Spinal cord (tissue), 10 donors: ENCODE measurements at places on chromosomes 3 and 15. TPM values are rescaled to one million over a fixed set of nuclear protein-coding genes. Genes with fewer than 3 reads are reported as not detected.

The CCR8 gene
- not detected for total RNA-seq

The PLA1A gene
- 0.69 TPM for total RNA-seq

The LRRN1 gene
- total RNA-seq, result 57.4 TPM

The RAB7A gene
- total RNA-seq, result 79.1 TPM

The DCP1A gene
- 18.3 TPM for total RNA-seq

The GP9 gene
- 0.72 TPM for total RNA-seq

The GHSR gene
- 0.17 TPM for total RNA-seq

The RHO gene
- total RNA-seq, result not detected

The MELTF gene
- total RNA-seq, result 3.9 TPM

The NKTR gene
- 94.5 TPM for total RNA-seq

The CEMIP gene
- total RNA-seq, result 75.8 TPM

The DUOXA2 gene
- total RNA-seq, result not detected

The SPTBN5 gene
- 0.69 TPM for total RNA-seq

DNA sequence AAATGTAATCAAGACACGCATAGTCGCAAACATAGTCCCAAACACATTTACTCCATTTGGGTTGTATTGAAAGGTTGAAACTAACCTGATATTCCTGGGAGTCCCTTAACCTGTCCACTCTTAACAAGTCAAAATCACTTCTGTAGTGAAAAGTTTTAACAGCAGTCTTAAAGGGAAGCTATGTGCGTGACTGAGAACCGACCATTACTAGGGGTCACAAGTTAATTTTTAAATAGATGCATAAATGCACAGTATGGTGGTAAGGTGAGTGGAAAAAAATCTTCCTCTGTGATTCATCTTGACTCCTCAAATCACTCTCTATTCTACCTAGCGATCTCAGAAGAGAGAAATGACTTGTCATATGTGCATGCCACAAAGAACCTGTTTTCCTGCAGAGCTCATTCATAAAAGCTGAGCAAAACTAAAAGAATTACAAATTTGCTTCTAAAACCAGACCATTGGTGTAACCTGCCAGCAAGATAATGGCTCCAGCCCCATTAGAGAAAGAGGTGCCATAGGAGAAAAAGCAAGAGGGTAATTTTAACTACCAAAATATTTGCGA lies 4.8 kb downstream of the GPR15 start:
- no peak for DNase-seq

- no peak for DNase-seq
Observed at GRCh38 chr3:127604035-127604434, 5.8 kb downstream of the MCM2 start.

- peak; percentile 15 for DNase-seq
Observed at GRCh38 chr15:81531109-81531592, 157.1 kb upstream of the TMC3 start.

DNA sequence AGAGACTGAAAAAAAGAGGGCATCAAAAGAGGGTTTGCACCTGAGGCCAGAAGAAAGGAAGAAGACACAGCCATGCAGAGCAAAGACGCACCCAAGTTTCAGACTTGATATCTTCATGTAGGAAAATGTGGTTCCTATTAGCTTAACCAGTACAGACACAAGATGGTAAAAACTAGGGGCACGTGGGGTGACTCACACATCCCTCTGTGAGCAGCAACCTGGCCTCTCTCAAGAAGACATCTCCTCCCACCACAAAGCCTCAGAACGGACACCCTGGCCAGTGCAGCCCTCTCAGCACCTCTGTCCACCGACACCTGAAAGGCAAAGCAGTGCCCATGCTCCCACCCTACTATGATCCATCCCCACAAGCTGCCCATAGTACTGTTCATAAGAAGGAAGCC lies 33.3 kb downstream of the GLB1 start:
- DNase-seq, result no peak

- no peak for DNase-seq
Observed at GRCh38 chr3:27342267-27342666, 26.9 kb downstream of the NEK10 start.

DNA sequence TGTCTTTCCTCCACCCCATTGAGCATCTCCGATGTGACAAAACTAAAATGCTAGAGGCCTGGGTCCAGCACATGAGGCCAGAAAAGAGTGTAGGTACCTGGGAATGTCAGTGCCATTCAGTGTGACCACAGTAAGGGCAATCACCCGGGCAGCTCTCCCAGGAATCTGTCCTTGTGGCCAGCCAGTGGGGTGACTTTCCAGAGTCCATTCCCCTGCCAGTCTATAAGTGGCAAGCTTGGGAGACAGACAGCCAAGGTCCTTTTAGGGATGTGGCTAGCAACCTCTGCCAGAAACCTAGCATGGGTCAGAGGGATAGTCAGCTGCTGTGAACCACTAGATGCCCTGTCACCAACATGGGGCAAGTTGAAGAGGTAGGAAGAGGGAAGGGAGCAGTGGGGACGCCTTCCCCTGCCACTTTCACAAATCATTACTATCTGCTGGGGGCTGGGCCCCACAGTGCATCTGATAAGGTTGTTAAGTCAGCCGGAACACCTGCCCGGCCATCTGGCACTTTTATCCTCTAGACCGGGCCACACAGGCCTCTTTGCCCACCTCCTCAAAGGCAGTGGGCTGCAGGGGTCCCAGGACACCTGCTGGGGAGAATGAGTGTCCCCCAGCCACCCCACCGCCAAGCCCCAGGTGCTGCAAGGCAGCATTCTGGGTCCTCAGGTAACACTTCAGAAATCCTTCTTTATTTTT lies 24.8 kb upstream of the DET1 start:
- no peak for DNase-seq

- no peak for DNase-seq
Observed at GRCh38 chr3:100059472-100059871, 54.8 kb downstream of the FILIP1L start.

DNA sequence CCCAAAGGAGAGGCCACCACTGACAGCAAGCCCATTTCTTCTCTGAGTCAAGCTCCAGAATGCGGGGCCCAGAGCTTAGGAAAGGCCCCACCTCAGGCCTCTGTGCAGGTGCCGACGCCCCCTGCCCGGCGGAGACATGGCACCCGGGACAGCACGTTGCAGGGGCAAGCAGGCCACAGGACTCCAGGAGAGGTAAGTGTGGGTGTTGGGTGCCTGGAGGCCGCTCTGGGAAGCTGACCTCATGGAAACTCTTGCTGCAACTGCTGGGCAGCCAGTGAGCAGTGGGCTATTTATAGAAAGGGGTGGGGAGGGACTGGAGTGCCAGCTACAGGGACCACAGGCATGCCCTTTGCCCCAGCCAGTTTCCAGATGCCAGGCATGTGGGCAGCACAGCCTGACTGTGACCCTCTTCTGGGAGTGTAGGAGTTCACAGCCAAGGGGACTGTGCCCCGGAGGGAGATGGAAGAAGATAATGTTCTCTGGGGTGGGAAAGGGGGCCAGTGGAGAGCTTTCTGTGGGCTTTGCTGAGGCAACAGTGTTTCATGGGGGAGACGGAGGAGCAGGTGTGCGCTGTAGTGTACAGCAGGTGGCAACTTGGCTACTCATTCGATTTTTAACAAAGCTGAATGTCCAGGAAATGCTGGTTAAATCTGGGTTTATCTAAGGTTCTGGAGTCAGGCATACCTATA lies 23.7 kb downstream of the ALPK3 start:
- no peak for DNase-seq

DNA sequence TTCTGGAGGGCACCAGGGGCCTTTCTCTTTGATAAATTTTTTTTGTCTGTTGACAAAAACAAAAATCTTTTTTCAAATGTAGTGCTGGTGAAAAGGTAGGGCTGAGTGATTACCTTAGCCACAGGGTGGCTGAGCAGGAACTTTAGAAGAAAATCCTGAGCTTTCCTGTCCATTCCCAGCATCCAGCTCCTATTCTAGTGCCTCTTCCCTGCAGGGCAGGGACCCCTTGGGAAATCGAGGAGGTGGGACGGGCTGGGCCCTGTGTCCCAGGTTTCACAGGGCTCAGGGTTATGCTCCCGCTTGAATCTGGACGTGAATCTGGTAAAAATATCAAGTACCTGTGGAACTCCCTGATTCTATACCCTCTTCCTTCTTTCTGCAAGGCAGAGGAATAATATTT lies 31.7 kb downstream of the EDEM1 start:
- no peak for DNase-seq

GRCh38 chr15:63948971-63949370 lies 97.3 kb downstream of the DAPK2 start:
- no peak for DNase-seq

- DNase-seq, result no peak
Observed at GRCh38 chr15:39710681-39711080, 72.0 kb downstream of the FSIP1 start.

DNA sequence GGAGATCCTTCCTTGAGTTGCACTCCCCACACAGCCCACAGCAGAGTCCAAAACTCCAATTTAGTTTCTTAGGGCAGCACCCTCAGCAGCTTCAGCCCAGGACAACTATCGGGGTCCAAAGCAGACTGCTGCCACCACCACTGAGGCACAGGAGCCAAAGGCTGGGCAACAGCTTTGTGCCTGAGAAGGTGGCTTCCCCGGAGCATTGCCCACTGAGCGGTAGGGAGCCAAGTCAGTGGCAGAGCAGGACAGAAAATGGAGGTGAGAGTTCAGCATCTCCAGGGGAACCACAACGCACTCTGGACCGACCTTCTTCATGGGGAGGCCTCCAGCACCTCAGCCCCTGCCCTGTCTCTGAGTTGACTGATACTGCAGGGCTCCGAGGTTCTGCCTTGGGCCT lies 43.4 kb downstream of the CDAN1 start:
- no peak for DNase-seq

GRCh38 chr15:57607570-57608000 lies 15.9 kb downstream of the MYZAP start:
- DNase-seq, result no peak

DNA sequence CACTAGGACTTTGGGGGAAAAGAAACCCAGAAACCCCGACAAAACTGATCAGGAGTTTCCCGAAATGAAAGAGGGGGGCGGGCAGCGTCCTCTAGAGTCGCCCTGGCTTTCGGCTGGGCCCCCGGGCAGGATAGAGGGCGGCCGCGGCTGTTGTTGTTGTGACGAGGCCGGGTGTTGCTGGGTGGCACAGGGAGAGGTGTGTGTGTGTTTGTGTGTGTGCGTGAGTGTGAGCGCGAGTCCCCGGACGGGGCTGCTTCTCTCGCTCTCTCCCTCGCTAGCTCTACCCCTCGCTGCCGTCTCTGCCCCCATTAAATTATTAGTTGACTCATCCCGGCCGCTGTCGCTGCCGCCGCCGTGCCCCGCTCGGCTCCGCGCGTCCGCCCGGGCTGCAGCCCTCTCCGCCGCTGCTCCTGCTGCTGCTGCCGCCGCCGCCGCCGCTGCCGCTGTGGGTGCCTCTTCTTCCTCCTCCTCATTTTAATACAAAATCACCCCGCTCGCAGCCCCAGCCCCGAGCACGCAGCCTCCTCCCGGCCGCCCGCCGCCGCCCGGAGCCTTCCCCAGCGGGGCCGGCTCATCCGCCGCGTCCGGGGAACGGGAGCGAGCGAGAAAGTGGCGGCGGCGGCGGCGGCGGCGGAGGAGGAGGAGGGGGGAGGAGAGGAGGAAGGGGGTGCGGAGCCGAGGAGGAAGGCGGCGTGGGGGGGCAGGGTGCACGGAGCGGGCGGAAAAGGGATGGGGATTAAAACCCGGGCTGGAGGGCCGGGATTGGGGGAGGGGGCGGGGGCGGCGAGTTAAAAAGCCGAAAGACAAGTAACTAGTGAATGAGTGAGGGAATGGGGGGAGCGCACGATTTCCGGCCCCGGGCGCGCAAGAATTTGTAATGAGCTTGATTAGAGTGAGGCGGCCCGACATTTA lies at the start of gene SATB1:
TSS of gene SATB1 (minus strand) at position 611 of the 912 bp plus-strand sequence. CDS start 4,372 bp downstream, outside the sequence.
- peak; percentile 95 for DNase-seq

- no peak for DNase-seq
Observed at GRCh38 chr3:130539005-130539404, 22.0 kb downstream of the COL6A6 start.

DNA sequence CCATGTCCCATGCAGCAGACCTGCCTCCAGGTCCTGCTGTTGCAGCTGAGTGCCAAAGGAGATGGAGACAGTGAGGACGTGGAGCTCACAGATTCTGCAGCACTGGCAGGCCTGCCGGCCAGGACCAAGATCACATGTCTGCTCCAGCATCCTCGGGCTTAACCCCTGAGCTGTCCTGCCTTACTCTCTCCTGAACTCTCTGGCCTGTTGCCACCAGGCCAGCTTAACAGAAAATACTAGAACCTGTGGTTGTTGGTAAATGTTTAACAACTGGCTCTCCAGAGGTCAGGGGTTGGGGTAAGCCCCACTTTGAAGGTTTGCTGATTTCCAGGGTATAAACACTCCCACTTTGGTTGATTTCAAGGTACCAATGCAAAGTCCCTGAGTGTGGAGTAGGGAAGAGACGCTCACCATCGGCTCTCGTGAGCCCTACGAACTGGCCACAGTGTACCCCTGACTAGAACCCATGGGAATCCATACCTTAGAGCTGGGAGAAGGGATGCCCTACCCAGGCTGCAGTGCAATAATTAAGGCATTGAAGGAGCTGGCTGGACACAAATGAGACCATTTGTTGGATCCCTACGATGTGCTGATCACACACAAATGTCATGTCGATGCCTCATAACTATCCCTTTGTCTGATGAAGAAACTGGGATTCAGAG lies 147.9 kb downstream of the OR4M2 start:
- DNase-seq, result no peak

DNA sequence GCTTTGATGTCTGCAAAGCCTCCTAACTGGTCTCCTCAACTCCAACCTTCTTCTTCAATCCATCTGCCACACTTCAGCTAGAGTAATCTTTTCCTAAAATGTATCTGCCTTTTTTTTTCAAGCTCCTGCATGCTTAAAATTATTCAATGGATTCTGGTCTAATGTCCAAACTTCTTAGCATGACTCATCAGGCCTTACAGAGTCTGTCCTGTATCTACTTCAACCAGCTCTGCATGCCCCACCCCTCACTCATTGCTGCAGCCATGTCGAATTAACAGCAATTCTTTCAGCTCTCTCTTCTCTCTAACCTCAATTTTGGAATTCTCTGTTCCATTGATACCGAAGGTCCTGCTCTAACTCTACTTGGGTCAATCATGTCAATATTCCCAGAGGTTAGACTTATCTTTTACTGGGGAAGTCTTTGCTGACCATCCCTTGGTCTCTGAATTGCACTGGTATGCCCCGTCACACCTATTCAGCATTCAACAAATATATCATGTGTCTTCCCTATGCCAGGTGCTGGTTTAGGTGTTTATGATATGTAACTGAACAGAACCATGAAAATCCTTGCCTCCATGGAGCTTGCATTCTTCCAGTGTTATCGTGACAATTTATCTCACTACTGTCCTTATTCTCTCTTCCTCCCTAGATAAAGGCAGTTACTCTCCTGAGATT lies 88.5 kb upstream of the NANOGP8 start:
- no peak for DNase-seq

- no peak for DNase-seq
Observed at GRCh38 chr3:46895761-46896160, 18.2 kb downstream of the PTH1R start.

DNA sequence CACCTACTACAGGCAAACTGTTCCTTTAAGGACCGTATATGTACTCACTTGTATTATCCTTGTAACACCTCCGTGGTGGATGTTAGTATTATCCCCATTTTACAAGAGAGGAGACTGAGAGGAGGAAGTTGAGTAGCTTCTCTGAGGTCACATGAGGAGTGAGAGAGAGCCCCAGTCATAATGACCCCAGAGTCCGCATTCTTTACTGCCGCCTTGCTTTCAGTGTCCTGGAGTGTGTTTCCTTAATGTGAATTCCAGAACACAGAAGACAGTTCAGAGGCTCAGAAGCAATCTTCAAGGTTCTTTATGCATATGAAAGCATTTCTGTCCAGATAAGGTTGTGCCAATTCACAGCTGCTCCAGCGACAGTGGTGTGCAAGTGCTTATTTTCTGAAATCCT lies 199.2 kb downstream of the CACNA2D3 start:
- no peak for DNase-seq
